ENCODE measurements at places on chromosomes 1 and 21.

DNA sequence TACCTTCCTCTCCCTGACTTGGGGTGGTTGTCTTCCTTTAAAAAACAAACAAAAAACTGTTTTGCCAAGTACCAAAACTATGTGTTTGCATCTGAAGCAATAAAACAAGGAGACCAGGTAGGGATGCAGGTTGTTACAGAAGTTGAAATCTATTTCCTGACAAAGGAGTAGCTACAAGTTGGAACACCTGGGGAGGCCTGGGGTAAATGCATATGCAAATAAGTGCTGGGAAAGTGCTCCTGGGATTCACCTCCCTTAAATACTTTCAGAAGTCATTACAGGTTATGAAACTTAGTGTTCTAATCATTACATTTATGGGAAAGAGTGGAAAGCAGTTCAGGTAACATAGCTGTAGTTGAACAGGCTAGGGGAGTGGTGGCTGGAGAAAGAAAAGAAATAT, 1.9 kb upstream of the TSNAX start:
- DNase-seq: no peak

DNA sequence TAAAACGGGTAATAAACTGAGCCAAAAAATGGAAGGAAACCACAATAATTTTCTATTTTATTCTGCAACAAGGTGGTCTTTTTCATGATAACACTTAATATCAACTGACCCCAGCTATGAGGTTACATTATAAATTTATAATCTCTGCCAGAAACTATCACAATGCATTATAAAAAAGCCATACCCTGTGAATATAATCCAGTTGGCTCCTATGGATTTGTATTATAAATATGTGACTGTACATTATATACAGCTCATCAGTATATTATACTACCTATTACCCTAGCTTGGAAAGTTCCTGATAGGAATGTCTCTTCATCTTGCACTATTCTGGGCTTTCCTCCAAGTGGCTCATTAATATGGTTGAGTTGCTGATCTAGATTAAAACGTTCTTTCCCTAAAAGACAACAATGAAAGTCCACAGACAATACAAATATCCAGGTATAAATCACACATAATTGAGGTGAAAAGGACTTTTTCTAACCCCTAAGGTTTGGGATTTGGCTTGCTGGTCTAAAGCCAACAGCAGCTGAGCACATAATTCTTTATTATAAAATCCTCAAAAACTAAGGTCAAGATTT, 487.7 kb downstream of the TTLL7 start:
- no peak for DNase-seq

GRCh38 chr1:6298940-6299465, 38.1 kb upstream of the GPR153 start:
- no peak for DNase-seq

DNA sequence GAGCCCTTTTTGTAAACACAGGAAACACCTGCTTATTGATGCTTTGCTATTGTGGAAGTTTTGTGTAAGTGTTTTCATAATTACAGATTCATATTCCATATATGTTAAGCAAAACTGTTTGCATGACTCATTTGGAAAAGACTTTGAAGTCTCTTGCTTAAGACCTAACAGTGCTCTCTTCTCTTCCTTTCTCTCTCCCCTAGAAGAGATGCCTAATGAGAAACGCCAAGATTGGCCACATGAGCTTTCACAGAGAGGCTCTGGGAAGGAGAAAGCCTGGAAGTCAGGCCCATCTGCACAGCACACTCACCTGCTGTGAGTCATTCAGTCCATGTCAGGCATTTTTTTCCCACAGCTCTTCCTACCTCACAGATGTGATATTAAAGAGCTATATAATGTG, 101.6 kb upstream of the PALMD start:
- DNase-seq: no peak

DNA sequence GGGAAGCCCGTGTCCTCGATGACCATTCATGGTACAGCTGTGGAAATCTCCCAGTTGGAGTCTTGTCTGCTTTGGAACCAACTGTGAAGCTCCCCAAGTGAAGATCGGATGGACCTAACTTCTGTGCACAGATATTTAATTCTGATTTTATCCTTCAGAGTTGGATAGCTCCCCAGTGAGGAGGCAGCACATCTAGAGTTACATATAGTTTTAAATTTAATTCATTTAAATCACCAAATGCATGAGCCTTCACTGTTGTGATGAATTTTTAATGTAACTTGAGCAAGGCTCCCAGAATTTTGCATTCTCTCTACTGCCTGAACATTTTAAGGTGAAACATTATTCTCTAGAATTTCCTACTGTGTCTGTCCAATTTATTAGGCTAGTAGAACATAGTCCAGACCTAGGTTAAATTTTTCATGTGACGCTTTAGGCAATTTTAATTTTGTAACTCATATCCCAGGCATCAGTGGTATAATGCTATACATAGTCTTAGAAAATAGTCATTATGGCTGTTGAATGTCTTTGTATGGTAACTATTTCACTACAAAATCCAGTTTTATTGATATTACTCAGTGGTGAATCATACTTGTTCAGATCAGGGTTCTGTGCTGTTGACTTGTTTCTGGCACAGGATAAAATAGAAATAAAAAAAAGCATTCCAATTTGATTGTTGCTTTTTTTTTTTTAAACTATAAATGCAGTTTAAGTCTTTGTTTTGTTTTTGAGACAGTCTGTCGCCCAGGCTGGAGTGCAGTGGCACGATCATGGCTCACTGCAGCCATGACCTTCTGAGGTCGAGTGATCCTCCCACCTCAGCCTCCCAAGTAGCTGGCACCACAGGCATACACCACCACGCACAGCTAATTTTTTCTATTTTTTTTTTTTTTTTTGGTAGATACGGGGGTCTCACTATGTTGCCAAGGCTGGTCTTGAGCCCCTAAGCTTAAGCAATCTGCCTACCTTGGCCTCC, 66.9 kb downstream of the PRDM2 start:
- DNase-seq: no peak

DNA sequence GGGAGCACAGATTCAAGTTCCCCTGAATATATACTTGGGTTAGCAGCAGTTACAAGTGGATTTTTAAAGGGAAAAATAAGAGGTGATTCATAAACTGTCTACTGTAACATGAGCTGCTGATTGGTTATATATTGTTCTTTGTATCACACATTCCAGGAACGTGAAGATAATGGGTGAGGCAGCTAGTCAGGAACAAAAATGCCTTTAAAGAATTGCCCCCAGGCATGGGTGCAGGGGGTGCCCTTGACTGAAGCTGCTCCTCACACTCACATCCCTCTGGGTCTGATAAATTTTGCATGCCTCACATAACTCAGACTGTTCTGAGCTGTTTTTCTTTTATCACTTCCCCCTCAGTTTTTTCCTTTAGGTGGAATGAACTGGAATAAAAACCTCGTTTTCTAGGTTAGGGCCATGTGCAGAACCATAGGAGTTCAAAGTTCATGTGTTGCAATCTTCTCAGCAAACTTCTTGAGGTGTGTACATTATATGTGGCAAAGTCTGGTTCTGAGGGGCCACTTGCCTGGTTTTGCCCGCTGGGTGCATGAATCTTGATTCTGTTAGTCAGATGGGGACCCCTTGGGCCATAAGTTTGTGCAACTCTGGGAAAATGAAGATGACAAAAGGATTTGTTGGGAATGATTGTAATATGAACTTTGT, 21.1 kb downstream of the TBX19 start:
- no peak for DNase-seq

DNA sequence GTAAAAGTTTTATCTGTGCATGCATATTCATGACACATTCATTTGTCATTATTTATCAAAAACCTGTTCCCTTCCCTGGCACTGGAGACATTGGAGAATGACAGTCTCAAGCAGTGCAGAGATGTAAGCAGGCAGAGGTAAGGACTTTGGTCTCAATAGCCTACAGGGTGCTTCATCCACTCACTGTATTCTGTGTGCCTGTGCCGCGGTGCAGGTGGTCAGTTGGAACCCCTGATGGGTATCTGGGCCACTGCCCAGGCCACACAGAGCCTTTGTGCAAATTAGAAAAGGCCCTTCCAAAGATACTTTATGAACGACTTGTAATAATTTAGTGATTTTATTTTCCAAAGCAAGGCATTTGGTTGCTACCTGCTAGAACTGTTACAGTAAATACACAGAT, 44.0 kb downstream of the CDC42 start:
- no peak for DNase-seq

DNA sequence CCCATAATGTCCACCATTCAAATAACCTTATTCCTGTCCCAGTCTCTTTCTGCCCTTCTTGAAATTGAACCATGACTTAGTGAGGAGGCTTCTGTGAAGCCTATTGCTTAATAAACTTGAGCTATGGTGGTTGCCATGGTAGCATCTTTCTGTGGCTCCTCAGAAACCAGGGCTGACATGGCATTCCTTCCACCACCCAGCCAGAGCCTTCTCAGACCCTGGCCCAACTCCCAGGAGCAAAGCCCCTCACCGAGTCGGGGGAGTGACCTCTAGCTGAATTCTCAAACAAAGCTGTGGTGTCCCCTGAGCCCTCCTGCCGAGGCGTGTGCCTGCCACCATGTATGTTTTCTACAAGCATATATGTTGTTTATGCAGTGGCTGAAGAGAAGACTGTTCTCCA, 259.1 kb downstream of the CACNA1E start:
- no peak for DNase-seq
